ENCODE measurements at places on chromosomes 2 and 18.

DNA sequence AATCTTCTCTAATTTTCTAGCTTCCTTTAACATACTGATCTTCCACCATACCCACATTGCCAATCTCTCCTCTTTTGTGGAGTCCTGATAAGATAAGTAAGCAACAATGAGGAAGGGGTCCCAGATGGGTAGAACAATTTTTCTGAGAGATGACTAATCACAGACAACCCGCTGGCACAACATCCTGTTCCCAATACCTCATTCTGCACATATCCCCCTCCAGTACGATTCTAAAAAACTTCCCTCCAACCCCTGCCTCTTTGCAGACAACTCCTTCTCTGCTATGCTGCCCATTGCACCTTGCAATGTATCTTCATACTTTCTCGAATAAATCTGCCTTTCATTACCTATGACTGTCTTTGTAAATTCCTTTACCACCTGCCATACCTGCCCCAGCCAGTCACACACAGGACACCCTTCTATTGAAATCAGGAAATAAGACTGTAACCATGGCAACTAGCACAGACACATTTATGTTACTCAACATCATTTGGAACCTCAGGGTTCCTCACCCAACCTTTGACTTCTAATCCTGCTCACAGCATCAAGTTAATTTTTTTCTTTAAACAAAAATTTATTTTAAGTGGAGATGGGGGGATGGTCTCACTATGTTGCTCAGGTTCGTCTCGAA lies 7.4 kb upstream of the EXOC6B start:
- no peak for DNase-seq

- no peak for DNase-seq
Measured at GRCh38 chr2:233346376-233346775, 7.9 kb upstream of the DGKD start.

GRCh38 chr2:111061191-111061590 lies 59.5 kb upstream of the BCL2L11 start:
- DNase-seq: no peak

DNA sequence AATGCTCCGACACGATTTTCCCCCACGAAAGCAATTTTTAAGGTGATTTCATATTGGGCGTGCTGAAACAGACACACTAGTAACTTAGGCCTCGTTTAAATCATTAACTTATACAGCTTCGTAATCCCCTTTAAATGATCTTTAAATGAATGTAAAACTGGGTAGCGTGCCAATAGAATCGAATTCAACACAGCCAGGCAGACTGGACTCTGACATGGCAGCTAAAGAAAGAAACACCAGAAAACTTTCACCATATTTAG lies 2.4 kb upstream of the ID2 start:
- DNase-seq: no peak

- no peak for DNase-seq
Measured at GRCh38 chr2:174632841-174633622, 35.4 kb upstream of the WIPF1 start.

DNA sequence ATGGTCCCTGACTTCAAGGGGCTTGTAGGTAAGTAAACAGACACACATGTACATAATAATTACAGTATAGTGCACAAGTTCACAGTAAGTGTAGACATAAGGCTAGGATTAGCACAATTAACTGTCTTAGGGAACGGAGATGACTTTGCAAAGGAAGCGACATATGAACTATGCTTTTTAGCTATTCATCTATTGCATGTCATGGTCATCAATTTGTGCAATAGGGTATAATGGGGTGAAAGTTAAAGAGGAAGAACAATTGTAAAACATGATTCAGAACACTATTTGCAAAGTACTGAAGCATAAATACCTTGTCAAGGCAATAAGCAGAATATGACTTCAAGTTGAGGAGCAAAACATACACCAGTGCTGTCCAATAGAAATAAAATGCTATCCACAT lies 112.3 kb upstream of the SLC8A1 start:
- no peak for DNase-seq

- DNase-seq: no peak
Measured at GRCh38 chr2:37427241-37427640, 82.8 kb downstream of the QPCT start.

- DNase-seq: no peak
Measured at GRCh38 chr18:6103741-6104140, 208.4 kb upstream of the TMEM200C start.

- DNase-seq: peak; percentile 52
Measured at GRCh38 chr2:65435625-65436168, 3.3 kb upstream of the SPRED2 start.

DNA sequence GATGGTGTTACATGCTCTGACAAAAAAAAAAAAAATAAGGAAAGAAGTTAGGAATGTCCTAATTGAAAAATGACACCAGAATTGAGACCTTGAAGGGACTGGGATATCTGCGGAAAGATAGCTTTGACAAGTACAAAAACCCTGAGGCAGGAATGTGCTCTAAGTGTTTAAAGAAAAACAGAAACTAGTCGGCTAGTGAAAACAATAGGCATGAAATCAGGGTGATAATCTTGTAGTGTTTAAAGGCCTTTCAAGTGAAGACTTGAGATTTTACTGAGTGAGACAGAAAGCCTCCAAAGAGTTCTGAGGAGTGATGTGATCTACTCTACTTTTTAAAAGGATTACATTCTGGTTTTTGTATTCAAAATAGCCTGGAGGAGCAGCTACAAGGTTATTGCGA lies 107.4 kb downstream of the COBLL1 start:
- no peak for DNase-seq

Measured in stimulated activated CD4-positive, alpha-beta T cell treated with anti-CD3 and anti-CD28 coated beads, TNF-alpha, amount 100 ng/mL, for 24 hours (primary cell).